ENCODE measurements at places on chromosomes 3 and 15. TPM values are rescaled to one million over a fixed set of nuclear protein-coding genes. Genes with fewer than 3 reads are reported as not detected.

Gene FETUB
- total RNA-seq, result not detected

DNA sequence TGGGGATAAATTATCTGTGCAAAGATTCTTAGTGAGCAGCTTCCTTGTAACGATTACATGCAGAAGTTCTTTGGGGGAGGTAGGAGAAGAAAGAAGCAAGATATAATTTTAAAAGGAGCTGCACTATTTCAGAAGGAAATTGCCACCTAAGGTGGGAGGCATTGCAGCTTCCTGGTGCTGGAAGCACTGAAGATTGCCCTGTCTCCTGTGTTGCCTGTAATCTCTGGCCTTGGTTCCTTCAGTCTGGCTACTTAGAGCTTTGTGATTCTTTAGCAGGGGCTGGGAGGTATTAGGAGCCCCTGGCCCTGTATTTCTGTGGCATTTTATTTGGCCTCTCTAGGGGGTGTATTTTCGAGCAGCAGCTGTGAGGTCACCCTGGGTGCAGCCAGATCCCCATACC lies 35.5 kb downstream of the CACNA2D3 start:
- no peaks in the 10 kb centered on the region for H3K4me1 ChIP-seq
- no peaks in the 10 kb centered on the region for H3K36me3 ChIP-seq
- no peak for DNase-seq
- no peak overlapping the region for H3K4me3 ChIP-seq

Gene ANKRD34C
- total RNA-seq, result not detected

Gene PAK2
- 86.4 TPM for total RNA-seq

DNA sequence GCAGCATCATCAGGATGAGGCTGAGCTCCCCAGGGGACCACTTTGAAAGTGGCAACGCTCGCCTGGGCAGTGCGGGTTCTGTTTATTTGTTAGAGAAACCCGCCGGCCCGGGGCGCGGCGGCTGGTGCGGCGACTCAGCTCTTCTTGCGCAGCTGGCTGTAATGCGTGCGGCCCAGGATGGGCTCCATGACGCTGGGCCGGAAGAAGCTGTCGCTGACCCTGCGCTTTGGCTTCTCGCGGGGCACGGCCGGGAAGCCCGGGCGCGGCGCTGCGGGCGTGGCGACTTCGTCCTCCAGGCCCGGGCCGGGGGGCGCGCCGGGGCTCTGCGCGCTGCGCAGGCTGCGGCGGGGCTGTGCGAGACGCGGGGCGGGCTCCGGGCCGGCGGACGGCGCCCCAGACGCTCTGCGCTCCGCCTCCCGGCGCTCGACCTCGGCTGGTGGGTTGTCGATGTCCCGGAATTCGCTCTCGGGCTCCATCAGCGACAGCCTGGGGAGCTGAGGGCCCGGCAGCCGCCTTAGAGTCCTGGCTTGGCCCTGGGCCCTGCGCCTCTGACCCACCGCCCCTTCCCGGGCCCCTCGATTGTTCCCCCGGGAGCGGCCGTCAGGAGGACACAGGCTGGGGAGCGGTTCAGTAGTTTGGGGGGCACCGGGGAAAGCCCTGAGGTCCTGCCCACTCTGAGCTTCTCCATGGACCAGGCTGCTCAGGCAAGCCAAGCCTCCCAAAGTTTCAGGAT lies 10.3 kb upstream of the KIF7 start:
- no peak overlapping the region for H3K27ac ChIP-seq
- no peak for DNase-seq
- H3K27me3 ChIP-seq, result peaks cover 19% of the 10 kb centered on the region
- no peaks in the 10 kb centered on the region for H3K36me3 ChIP-seq
- peaks cover 2% of the 10 kb centered on the region for H3K4me1 ChIP-seq

DNA sequence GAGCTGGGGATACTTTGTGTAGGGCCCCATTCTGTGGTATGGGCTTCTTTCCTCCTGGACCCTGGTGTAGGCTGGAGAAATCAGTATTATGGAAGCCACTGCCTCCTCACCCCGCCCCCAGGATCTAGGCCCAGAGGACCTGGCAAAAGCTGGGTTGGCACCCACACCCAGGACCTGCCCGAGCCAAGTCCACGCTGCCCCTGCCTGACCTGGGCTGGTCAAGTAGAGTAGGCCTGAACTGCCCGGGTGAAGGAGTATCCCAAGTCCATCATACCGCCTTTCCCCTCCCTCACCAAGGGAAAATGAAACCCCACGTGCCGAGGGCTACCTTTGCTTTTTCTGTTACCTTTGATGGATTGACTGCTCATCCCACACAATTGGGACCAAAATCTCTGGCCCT lies 37.7 kb upstream of the TRAK1 start:
- DNase-seq, result no peak
- no peak overlapping the region for H3K4me3 ChIP-seq
- no peak overlapping the region for H3K27ac ChIP-seq
- peaks cover 12% of the 10 kb centered on the region for H3K4me1 ChIP-seq

DNA sequence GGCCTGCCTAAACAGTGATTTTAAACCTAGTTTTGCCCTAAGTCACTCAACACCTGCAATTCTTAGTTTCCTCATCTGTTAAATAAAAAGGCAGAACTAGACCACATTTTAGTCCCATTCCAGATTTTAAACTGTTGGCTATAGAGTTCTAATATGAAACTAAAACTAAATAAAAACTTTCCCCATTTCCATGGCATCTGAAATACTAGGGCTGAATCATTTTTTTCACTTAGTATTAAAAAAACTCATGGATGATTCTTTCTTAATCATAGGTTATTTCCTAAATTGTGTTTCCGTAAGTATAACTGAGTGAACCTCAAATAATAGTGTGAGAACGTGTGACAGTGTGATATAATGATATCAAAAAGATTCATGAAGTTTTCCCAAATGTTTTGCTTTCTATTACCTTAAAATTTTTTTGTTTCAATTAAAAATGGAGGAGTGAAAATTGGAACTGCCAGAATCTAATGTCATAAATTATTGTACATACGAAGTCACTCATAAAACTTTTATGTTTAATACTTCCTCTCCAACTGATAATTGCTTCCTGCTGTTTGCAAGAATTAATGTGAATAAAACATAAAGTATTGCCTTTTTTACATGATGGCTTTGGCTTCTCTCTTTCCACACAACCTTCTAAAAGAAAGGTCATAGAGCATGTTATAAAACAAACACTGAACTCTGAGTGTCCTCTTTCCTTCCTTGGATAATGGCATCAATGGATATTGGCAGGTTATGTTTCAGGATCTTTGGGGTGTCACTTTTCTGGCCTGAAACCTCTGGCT lies 315.1 kb upstream of the MME start:
- no peak overlapping the region for H3K4me3 ChIP-seq
- H3K36me3 ChIP-seq, result no peaks in the 10 kb centered on the region
- H3K4me1 ChIP-seq, result no peaks in the 10 kb centered on the region
- no peak for DNase-seq
- no peaks in the 10 kb centered on the region for H3K27me3 ChIP-seq

- H3K4me1 ChIP-seq, result no peaks in the 10 kb centered on the region
- H3K4me3 ChIP-seq, result no peak overlapping the region
- peaks cover 3% of the 10 kb centered on the region for H3K27me3 ChIP-seq
- no peak for DNase-seq
- no peaks in the 10 kb centered on the region for H3K36me3 ChIP-seq
These were observed 35.2 kb upstream of the PLSCR5 start for GRCh38 chr3:146640361-146640760.

Gene C3orf85
- total RNA-seq, result not detected

Gene CHRM5
- total RNA-seq, result not detected

GRCh38 chr3:52450489-52451236 lies 3.2 kb downstream of the TNNC1 start:
- no peak overlapping the region for H3K27ac ChIP-seq
- no peak for DNase-seq
- no peak overlapping the region for H3K4me3 ChIP-seq
- no peaks in the 10 kb centered on the region for H3K36me3 ChIP-seq
- peaks cover 21% of the 10 kb centered on the region for H3K4me1 ChIP-seq
- H3K27me3 ChIP-seq, result no peaks in the 10 kb centered on the region

Gene OR5K2
- not detected for total RNA-seq
